ENCODE measurements at places on chromosomes 12 and 14. TPM values are rescaled to one million over a fixed set of nuclear protein-coding genes. Genes with fewer than 3 reads are reported as not detected.

APOLD1 gene
- total RNA-seq: 9.3 TPM

AQP6 gene
- total RNA-seq: not detected

NXPH4 gene
- total RNA-seq: 1.4 TPM

PLA2G1B gene
- total RNA-seq: not detected

SLC6A12 gene
- not detected for total RNA-seq

SART3 gene
- 52.6 TPM for total RNA-seq

MGAT4C gene
- 0.06 TPM for total RNA-seq

CNTN1 gene
- total RNA-seq: not detected

PTPN11 gene
- 97.0 TPM for total RNA-seq

FBRSL1 gene
- total RNA-seq: 12.0 TPM

AEBP2 gene
- total RNA-seq: 13.4 TPM

FAM90A1 gene
- total RNA-seq: not detected

FBXO21 gene
- 63.3 TPM for total RNA-seq

SPX gene
- 3.1 TPM for total RNA-seq

ZNF385A gene
- total RNA-seq: 2.6 TPM

LRRC10 gene
- total RNA-seq: not detected

BMP4 gene
- total RNA-seq: 2.5 TPM

MYO1H gene
- not detected for total RNA-seq

LTBP2 gene
- 211 TPM for total RNA-seq

MIP gene
- not detected for total RNA-seq

PTPRB gene
- total RNA-seq: 0.40 TPM

RASSF8 gene
- 26.6 TPM for total RNA-seq

KRT71 gene
- not detected for total RNA-seq

FAM186B gene
- total RNA-seq: 0.19 TPM

ZFP36L1 gene
- 238 TPM for total RNA-seq

SLC7A8 gene
- total RNA-seq: 2.4 TPM

DPPA3 gene
- not detected for total RNA-seq

CCDC60 gene
- not detected for total RNA-seq

GPRC5D gene
- not detected for total RNA-seq

LMNTD1 gene
- total RNA-seq: not detected

UNG gene
- total RNA-seq: 87.1 TPM

APOF gene
- total RNA-seq: not detected

LRFN5 gene
- not detected for total RNA-seq

ENDOU gene
- 0.51 TPM for total RNA-seq

TSPAN19 gene
- 0.06 TPM for total RNA-seq

RNASE3 gene
- total RNA-seq: not detected

RESF1 gene
- 20.0 TPM for total RNA-seq

TRPV4 gene
- total RNA-seq: not detected

VRTN gene
- not detected for total RNA-seq

EGLN3 gene
- 1.5 TPM for total RNA-seq

OR9K2 gene
- not detected for total RNA-seq

OR6C74 gene
- total RNA-seq: not detected

RECQL gene
- total RNA-seq: 127 TPM

SLC7A7 gene
- 4.2 TPM for total RNA-seq

DENND5B gene
- 9.0 TPM for total RNA-seq

CD163L1 gene
- total RNA-seq: 11.2 TPM

PLEKHD1 gene
- total RNA-seq: not detected

HOXC12 gene
- total RNA-seq: 0.38 TPM

PTCSC3 gene
- not detected for total RNA-seq

MYH6 gene
- not detected for total RNA-seq

RNASE4 gene
- total RNA-seq: 5.4 TPM
